ENCODE measurements at places on chromosomes 12 and 14.

DNA sequence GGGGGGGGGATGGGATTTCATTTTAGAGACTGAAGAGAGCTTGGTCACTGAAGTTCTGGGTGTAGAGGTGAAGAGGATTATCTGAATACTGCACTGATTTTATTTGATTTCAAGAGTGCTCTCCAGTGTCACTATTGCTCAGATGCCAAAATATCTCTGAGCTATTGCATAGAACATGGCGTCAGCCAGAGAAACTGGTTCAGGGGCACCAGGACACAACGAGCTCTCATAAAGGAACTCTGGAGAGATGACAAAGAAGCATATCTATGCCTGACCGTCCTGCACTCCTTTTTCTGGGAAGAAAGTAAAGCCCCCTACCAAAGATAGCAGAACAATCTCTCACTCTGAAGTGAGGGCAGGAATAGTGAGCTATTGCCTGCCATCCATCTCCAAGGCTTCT is 2.0 kb downstream of the SLC7A8 start:
- no peak for DNase-seq

GRCh38 chr12:124774054-124774461 is 89.6 kb downstream of the SCARB1 start:
- DNase-seq: no peak

DNA sequence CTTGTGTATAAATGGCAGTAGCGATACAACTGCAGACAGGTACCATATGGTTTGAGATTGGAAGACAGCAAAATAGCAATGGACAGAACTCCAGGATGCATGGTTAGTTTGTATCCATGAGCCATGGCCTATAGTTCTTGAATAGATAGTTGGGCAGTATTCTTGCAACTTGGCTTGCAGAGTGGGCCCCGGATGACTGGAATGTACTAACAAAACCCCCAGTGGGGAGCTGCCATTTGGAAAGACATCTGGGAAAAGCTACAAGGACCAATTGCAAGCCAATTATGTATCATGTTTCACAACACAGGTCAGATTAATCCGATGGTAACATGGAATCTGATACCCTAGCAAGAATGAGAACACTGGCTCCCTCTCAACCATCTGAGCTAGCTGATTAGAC is 279.6 kb downstream of the RERGL start:
- DNase-seq: no peak

GRCh38 chr14:74257941-74258763 is 18.9 kb downstream of the VSX2 start:
- DNase-seq: no peak

Data from activated CD8-positive, alpha-beta memory T cell treated with anti-CD3 and anti-CD28 coated beads for 4 hours (primary cell).